PC-9 (cell line): ENCODE measurements at places on chromosomes 5 and 9.

GRCh38 chr5:126647071-126647470 is 46.3 kb downstream of the PHAX start:
- DNase-seq, result no peak

GRCh38 chr5:10059556-10059955 is 190.1 kb downstream of the ATPSCKMT start:
- no peak for DNase-seq

GRCh38 chr9:27059412-27059811 is 49.6 kb upstream of the TEK start:
- no peak for DNase-seq

DNA sequence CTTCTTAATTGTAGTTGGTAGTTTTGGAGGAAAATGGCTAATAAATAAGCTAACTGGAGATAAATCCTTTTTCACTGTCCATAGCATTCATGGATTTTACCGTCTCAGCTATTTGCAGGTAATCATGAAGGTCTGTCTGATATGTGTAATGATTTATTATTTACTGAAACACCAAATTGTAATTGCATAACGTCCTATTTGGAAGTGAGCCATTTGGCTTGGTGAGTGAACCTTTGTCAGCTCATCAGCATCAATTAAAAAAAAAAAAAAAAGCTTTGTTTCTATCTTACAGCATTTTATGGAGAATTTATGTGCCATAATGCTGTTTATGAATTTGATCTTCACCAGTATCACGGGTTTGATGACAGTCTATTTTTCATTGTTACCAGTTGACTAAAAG is 20.2 kb downstream of the RECK start:
- DNase-seq, result no peak

DNA sequence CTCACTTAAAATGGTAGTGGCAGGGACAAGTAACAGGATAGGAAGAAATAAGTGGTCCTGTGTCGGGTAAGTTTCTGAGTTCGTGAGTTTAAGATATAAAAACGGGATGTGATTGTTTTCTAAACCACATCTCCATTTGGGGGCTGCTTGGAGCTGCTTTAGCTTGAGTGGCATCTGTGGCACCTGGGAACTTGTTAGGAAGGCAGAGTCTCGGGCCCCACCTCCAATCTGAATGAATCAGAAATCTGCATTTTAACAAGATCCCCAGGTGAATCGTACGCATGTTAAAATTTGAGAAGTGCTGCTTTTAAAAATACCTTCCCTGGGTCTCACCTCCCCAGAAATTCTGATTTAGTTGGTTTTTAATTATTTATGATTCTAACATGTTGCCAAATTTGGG is 78.1 kb downstream of the CDH6 start:
- no peak for DNase-seq

GRCh38 chr5:119470851-119471451 is 18.7 kb downstream of the HSD17B4 start:
- DNase-seq, result no peak

DNA sequence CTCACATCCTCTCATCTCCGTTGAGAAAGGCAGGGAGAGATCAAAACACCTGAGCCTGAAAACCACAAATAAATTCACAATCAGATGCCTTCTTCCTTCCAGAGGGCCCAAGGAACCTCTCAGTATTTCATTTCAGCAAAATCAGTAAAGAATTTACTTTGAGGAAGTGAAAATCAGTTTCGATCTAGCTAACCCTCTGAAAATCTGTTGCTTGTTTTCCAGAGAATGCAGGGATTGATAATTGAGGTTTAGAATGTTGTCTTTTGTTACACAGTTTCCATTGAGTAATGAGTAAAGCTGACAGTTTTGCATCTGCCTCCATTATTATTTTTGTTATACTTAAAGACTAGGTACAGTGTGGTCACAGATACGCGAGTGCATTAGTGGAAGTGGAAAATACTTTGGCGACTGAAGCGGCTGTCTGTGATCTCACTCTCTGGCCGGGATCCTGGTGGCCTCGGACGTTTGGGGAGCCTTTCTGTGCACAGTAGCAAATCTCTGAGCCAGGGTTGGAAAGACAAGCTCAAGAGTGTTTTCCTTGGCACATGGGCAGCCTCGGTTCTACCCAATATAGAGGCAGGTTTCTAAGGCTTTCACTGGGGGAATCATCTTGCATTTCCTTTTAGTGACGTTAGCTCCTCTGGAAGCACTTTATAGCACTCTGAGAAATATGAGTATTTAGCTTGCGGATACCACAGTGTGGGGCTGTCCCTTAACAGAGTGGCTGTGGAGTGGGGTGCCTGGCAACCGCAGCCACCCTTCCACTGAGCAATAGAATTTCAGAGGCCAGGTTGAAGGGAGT is 32.2 kb upstream of the ANGPTL2 start:
- DNase-seq, result no peak

DNA sequence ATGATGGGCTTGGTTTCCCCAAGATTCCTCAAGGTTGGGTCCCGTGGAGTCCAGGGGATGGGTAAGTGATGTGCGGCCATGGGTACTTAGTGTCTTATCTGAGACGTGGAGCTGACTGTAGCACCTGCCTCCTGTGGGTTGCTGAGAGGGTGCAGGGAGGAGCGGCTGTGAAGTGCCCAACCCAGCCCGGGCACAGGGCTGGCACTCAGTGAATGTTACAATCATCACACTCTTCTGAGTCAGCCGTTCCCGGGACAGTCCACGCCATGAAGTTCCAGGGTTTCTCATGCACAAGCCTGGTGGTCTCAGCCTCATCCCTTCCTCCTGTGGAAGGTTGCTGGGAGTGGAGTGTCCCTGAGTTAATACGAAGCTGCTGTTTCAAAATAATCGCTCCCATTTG is 29.1 kb downstream of the NTNG2 start:
- no peak for DNase-seq

GRCh38 chr5:17619354-17619753 is 9.2 kb downstream of the TAF11L12 start:
- DNase-seq, result no peak

- DNase-seq, result no peak
Measured at GRCh38 chr5:112907166-112907631, 14.8 kb downstream of the REEP5 start.

DNA sequence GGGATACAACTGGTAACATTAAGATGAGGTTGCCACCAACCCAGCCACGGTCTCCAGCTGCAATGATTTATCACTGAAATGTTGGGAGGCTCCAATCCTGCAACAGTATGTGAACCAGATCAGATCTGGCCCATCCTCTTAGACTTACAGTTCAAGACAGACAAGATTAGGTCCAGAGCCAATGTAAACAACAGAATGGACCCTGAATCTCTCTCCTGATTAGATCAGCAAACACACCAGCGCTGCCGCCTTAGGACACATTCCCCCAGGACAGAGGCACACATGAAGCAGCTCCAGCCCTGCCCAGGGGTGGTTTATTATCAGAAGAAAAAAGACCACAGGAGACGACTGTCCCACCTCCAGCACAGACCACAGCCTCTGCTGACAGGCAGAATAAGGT is 82.1 kb downstream of the SLIT3 start:
- DNase-seq, result no peak

DNA sequence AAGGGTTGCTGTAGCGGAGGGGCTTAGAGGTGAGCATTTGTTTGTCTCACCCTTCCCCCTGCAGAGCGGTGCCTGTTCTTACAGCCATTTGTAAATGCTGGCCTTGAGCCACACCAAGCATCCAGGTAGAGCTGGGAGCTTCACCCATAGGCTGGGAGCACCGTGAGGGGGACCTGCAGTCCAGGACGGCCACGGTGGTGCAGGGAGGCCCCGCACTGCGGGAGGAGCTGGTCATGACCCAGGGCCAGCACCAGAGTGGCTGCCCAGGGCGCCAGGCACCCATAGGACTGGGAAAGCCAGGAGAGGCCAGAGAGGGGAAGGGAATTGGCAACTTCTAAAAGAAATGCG is 197.3 kb upstream of the ADAMTS16 start:
- no peak for DNase-seq

GRCh38 chr5:171577042-171577758 is 157.8 kb downstream of the FGF18 start:
- DNase-seq, result no peak

- DNase-seq, result no peak
Measured at GRCh38 chr5:78587081-78587774, 61.3 kb downstream of the LHFPL2 start.

- no peak for DNase-seq
Measured at GRCh38 chr9:121857928-121858327, 206.5 kb downstream of the DAB2IP start.

DNA sequence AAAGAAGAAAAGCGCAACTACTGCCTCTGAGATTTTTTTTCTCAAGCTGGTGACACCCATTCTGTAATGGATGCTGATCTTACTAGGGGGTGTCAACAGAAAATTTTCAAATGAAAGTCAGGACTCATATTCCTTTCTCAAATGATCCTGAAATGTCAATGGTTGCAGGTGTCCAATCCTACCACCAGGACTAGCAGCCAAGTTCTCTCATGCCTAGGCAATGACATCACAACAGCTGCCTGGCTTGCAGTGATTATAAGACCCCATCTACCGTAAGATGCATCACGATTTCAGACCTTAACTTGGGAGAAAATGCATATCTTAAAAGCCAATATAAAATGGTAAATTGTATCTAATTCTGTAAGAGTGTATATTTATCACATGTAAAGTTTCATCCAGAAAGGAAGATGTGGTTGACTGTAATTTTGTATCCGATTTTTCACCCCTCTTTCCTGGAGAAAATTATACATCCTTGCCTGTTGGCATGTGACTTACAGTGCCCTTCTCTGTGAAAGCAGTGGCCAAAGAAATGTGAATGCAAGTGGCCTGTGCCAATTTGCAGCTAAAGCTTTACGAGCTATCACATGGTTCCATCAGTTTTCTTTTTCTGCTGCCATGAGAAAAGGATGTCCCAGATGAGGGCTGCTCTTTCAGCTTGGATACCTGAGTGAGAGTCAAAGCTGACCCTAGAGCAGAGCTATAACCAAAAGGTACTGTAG is 104.4 kb downstream of the DENND1A start:
- DNase-seq, result no peak

DNA sequence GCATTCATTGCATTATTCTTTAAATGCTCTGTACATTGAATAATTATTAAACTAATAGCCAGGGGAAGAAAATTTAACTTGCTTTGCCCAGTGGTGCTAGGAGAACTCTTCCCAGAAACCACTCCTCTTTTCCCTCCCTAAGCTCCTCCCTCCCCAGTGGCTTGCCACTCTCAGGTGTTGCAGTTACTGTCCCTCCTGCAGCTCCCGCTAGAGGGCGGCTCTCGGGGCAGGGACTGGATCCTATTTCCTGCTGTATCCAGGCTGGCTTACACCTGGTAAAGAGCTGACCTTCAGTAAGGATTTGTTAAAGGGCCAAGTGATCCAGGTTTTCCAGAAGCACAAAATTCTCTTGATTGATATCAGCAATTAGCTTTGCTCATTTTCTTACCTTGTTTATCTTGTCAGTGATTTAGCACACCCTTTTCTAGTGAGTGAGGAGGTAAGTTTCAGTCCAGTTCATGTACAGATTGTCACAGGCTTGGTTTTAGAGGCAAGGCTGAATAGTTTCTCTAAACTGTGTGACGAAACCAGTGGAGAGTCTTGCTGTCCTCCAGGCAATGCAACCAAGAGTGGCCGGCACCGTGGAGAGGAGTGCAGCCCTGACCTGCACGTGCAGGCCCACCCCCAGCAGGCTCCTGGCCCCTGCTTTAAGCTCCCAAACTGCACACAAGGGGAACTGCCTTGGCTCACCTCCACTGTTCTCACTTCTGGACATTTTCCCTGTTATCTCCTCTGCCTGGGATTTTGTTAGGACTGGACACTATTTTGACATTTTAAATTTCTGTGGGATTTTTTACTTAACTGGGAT is 423.8 kb downstream of the SPOCK1 start:
- DNase-seq, result peak; percentile 72

DNA sequence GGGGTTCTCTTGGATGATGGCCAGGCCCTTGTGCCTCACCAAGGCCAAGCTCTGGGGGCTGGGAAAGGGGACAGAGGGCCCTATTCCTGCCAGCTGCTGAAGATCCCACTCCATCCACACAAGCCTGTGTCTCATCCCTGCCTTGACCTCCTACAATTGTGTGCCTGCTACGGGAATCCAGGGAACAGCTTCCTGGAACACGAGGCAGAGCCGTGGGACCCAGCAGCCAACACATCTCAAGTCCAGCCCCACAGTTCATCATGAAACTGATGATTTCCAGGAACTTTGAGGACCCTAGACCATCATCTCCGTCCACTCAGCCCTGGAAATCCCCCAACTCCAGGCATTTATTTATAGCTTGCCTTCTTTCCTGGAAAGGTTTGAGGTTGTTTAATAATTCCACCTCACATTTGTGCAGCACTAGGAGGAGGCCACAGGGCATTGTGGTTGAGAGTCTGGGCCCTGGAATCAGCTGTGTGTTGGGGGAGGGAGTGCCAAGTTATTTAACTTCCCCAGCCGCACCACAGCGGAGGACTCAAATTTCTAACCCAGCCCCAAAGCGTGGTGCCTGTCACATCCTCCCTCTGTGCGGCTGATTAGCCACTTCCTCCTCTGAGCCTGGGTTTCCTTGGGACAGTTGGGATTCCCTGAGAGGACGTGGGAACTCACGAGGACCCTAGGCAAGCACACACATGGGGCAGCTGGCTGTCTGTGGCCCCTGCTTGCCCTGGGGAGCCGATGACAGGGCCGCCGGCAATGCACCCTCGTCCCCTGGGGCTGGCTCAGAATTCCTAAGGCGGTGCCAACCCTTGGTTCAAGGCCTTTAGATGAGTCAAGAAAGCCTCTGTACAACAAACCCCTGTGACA is 58.2 kb upstream of the GGTA1 start:
- peak; percentile 87 for DNase-seq
